A549 (cell line): ENCODE measurements at places on chromosomes 11 and 22.

- DNase-seq = no peak
These were observed 94.0 kb downstream of the BRD1 start for GRCh38 chr22:49733631-49734030.

GRCh38 chr11:830295-831117, 2.2 kb upstream of the CD151 start:
- DNase-seq = no peak

GRCh38 chr22:27621486-27622070, 180.0 kb downstream of the MN1 start:
- no peak for DNase-seq

- no peak for DNase-seq
These were observed 36.5 kb upstream of the TOLLIP start for GRCh38 chr11:1345737-1346513.

GRCh38 chr11:104214517-104214916, 50.6 kb upstream of the PDGFD start:
- DNase-seq = no peak

- DNase-seq = no peak
These were observed 1.8 kb downstream of the OPCML start for GRCh38 chr11:133530501-133530835.

DNA sequence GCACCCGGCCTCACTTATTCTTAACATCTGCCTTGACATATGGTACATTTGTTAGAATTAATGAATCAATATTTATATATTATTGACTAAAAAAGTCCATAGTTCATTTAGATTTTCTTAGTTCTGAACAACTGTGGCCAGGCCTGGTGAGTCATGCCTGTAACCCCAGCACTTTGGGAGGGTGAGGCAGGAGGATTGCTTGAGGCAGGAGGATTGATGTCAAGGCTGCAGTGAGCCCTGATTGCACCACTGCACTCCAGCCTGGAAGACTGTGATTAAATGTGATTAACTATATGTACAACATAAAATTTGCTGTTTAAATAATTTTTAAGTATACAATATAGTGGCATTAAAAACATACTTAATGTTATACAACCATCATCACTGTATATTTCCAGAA, 5.6 kb downstream of the UVRAG start:
- no peak for DNase-seq

- DNase-seq = no peak
These were observed 32.1 kb downstream of the APOL1 start for GRCh38 chr22:36285017-36285416.

DNA sequence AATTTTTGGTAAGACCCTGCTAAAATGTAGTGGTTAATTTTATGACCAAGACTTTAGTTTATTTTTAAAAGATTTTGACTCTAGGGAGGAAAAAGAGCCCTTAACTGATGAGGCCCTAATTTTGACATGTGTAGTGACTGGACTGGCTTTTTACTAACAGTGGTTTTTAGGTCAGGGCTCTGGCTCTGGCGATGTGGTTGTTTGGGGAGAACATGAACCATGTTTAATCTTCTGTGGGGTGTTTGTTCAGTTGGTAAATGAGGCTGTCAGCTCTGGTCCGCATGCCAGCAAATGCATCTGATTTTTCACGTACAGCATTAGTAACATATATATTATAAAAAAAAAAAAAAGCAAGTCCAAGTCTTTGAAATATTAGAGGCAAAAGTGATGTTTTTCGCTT, 104.3 kb downstream of the EXT2 start:
- DNase-seq = no peak

GRCh38 chr11:121337078-121337477, 44.5 kb downstream of the SC5D start:
- DNase-seq = no peak

GRCh38 chr22:49367041-49367697, 460.5 kb downstream of the BRD1 start:
- DNase-seq = no peak

DNA sequence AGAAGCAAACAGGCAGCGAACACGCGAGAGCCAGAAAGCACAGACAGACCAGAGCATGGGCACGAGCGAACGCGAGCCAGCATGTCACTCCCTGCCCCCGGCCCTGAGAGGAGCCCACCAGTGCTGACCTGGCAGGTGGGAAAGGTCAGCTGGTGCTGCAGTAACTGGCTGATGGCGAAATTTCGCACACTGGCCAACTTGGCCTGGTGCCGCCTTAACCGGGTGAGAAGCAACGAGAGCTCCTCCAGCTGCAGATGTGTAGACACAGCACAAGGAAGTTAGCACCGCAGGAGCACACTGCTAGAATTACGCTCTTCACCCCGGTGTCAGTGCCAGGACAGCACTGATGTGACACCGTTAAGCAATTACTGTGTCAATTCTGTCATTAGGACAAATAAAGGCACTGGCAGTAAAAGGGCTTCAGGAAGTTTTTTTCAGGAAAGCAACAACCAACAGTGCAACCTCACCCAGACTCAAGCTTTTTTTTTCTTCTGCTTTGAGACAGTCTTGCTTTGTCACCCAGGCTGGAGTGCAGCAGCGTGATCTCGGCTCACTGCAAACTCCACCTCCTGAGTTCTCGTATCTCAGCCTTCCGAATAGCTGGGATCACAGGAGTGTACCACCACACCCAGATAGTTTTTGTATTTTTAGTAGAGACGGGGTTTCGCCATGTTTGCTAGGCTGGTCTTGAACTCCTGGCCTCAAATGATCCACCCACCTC, 76.8 kb downstream of the C11orf58 start:
- DNase-seq = no peak
